AG04449 (cell line): ENCODE measurements at places on chromosomes 3 and 15.

DNA sequence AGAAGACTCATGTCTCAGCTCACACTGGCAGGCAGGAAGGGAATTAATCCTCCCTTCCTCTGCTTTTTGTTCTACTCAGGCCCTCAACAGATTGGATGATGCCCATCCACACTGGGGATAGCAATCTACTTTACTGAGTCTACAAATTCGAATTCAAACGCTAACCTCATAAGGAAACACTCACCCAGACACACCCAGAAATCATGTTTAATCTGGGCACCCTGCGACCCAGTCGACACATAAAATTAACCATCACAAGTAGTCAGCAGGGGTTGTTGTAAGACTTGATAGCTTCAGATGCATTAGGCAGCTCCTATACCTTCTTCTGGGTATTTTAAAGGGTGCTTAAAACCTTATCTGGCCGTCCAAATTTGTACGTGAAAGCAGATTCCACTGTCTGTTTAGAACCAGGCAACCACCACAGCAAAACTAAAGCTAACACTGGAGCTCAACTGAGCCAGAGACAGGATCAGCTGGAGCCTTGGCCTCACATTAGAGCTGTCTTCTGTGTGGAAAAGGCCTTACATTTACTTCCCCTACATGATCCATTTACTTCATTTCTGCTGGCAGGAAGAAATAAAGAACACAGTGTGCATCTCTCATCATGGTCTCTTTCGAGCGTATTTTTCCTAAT is 407.3 kb upstream of the PPP2R3A start:
- no peak for DNase-seq

DNA sequence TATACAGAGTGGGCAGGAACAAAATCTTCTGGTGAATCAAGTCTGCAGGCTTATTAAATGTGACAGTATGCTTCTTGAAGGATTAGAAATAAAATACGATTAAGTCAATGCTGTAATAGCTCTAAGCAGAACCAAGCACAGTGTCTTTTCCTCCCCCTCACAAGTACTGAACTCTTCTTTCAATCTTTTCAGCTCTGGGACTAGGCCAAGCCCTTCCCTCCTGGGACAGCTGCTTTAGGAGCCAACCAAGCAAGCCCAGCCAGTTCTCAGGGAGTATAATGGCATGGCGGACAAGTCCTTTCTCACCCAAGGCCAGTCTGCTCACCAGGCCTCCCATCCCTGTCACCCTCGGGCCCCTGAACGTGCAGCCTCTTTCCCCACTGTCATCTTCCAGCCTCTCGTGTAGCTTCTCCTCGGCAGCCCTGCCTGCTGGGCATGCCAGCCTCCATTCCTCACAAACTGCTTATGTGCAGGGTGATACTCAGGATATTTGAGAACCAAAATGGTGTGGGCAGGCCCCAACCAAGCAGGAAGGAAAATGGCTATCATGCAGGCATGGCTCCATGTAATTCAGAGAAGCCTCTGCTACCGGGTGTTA is 8.4 kb upstream of the PPP1R2 start:
- DNase-seq: no peak

GRCh38 chr3:133317866-133318265 is 82.0 kb upstream of the BFSP2 start:
- no peak for DNase-seq

DNA sequence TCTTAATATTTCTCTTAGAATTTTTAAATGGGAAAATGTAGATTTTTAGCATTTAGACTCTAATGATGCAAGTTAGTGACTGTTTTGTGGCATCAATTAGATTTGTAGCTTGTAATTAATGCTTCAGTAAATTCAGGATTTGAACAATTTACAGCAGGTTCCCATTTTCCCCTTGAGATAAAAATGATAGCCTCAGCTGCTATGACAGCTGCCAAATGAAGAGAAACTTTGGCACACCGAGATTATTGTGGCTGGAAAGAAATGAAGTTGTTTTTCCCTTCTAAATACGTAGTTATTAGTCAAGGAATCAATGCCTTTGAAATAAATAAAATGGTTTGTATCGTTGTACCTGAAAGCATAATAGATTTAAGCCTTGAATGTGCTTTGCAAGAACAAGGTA is 206.4 kb upstream of the P2RY1 start:
- DNase-seq: no peak

- DNase-seq: no peak
Measured at GRCh38 chr3:129421236-129421883, 7.1 kb downstream of the EFCAB12 start.

DNA sequence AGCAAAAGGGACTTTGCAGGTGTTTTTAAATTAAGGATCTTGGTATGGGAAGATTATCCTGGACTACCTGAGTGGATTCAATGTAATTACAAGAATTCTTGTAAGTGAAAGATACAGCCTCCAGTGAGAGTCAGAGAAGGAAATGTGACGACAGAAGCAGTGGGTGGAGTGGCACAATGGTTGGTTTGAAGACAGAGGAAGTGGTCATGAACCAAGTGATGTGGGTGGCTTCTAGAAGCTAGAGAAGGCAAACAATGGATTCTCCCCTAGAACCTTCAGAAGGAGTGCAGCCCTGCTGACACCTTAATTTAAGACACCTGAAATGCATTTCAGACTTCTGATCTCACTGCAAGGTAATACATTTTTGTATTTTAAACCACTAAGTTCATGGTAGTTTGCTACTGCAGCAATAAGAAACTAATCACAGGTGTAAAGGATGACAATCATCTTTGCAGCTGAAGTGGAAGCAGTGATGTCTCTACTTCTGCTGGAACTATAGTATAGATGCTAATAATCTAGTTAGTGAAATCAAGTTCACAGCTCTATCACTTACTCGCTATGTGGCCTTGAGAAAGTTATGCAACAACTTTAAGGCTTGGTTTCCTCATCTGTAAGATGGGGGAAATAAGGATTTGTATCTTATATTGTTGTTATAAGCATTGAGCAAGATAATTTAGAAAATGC is 403.4 kb upstream of the SUCLG2 start:
- no peak for DNase-seq

DNA sequence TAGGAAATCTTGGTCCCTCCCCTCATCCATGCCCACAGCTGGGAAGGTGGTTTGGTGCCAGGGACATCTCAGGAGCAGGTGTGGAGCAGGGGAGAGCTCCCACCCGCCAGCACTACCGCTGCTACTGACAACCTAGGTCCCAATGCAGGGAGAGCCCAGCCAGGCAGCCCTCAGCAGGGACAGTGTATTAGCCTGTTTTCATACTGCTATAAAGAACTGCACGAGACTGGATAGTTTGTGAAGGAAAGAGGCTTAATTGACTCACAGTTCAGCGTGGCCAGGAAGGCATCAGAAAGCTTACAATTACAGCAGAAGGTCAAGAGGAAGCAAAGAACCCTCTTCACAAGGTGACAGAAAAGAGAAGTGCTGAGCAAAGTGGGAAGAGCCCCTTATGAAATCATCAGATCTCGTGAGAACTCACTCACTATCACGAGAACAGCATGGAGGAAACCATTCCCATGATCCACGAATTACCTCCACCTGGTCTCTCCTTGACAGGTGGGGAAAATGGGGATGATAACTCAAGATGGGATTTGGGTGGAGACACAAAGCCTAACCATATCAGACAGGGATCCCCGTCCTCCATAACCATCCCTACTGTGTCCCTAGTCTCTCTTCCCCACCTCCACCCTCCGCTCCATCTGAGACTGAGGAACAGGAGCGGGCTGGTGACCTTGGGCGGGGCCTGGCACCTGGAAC is 218.6 kb downstream of the TBC1D2B start:
- DNase-seq: no peak

- no peak for DNase-seq
Measured at GRCh38 chr15:65423976-65424679, 1.4 kb upstream of the IGDCC4 start.

DNA sequence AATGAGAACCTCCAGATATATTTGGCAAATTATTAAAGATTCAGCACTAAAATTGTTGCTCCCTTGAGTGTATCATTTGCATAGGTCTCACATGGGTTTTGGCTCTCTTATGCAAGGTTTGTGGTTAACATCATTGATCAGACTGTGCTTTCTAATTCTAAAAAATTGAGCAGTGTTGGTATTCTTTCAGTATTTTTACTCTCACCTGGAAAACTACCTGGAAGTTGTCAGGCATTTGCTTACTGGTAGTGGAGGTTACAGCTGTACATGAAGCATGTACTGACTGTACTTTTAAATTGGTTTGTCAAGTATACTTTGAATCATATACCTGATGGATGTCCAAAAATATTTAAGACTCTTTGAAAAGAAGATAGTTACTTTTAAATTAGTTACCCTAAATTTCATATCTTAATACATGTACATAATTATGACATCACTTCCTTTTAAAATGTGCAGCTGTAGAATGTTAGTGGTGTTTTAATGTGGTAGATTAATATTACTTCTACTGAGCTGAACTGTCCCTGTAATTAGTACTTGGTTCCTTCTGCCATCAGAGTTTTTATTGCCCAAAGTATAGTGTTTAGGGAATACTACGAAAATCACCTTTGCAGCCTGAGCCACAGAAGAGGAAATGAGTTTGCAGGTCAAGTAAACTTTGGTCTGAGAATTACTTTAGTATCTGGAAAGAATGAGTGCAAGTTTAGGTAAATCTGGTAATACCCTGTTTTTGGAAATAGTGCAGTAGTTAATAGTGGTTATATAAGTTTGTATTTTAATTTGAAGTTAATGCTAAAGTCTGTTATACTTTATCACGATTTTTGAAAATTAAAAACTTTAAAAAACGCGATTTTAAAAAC is 2.8 kb downstream of the CHD2 start:
- DNase-seq: no peak

GRCh38 chr15:57772223-57772957 is 65.9 kb downstream of the POLR2M start:
- DNase-seq: no peak

- no peak for DNase-seq
Measured at GRCh38 chr3:43786102-43786501, 95.4 kb downstream of the ABHD5 start.
